Effector CD8-positive, alpha-beta T cell (primary cell): ENCODE measurements at places on chromosomes 1 and 21.

DNA sequence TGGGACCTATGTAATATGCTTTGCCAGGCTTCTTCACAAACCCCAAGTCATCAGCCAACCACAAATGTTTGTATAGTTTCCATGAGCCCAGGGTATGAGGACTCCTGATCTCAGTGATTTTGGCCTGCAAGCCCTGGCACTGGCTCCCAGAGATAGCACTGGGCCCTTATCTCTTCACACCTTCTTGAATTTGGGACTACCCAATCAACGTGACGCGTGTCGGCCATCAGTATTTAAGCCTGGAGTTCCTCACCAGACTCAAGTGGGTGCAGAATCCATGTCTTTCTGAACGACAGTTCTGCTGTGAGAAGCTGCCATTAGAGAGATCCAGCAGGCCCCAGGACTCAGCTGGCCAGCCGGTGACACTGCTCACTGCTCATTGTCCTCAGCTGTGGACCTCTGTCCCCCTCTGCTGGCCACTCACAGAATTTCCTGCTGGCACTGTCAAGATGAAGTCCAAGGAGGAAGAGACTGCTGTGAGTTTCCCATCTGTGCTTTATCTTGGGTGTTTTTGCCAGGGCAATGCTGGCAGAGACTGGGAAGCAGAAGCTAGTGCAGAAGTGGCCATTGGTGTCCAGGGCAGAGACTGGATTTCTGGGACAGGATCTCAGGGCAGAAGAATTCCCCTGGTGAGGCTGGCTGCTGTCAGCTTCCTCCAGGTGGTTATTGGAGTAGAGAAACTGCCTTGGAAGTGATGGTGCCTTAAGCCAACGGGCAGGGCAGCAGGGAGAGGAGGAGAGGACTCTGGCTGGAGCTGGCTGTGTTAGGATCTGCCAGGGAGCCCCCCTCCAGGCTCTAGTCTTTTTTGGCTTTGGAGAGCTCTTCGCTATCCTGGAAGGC, 28.4 kb downstream of the TMCC2 start:
- peak; percentile 70 for DNase-seq

- DNase-seq, result no peak
Observed at GRCh38 chr1:227889047-227889862, 58.5 kb downstream of the WNT9A start.

DNA sequence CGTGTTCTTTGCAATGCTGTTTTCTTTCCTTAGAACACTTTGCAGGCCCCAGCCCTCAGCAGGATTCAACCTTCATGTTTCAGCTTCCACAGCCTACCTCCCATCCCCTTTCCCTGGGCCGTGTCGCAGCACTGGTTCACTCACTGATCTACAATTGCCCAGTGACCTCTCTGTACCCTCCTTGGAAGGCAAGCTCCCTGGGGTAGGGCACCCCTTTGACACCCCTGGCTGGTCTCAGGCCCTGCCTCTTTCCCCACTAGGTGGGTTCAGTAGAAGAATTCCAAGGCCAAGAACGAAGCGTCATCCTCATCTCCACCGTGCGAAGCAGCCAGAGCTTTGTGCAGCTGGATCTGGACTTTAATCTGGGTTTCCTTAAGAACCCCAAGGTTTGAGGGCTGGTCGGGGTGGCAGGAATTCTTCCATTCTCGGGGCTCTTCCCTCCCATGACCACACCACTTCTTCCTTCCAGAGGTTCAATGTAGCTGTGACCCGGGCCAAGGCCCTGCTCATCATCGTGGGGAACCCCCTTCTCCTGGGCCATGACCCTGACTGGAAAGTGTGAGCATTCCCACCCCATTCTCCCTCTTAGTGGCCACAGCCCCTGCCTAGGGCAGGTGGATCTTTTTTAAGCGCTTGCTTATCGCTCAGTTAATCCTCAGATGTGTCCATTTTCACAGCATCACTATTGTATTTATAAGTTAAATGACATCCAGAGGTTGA, 7.3 kb downstream of the RHOC start:
- no peak for DNase-seq

- no peak for DNase-seq
Observed at GRCh38 chr1:35971601-35972000, 40.7 kb downstream of the AGO3 start.

- no peak for DNase-seq
Observed at GRCh38 chr1:32496127-32496526, 31.3 kb downstream of the ZBTB8B start.

GRCh38 chr1:16367258-16367967, 371 bp downstream of the SZRD1 start:
- DNase-seq, result peak; percentile 73
